Activated naive CD8-positive, alpha-beta T cell treated with anti-CD3 and anti-CD28 coated beads for 36 hours (primary cell): ENCODE measurements at places on chromosomes 3 and 15. TPM values are rescaled to one million over a fixed set of nuclear protein-coding genes. Genes with fewer than 3 reads are reported as not detected.

GRCh38 chr3:106182950-106183511 lies 314.2 kb upstream of the CBLB start:
- DNase-seq = no peak

The XYLB gene
- 6.9 TPM for total RNA-seq

DNA sequence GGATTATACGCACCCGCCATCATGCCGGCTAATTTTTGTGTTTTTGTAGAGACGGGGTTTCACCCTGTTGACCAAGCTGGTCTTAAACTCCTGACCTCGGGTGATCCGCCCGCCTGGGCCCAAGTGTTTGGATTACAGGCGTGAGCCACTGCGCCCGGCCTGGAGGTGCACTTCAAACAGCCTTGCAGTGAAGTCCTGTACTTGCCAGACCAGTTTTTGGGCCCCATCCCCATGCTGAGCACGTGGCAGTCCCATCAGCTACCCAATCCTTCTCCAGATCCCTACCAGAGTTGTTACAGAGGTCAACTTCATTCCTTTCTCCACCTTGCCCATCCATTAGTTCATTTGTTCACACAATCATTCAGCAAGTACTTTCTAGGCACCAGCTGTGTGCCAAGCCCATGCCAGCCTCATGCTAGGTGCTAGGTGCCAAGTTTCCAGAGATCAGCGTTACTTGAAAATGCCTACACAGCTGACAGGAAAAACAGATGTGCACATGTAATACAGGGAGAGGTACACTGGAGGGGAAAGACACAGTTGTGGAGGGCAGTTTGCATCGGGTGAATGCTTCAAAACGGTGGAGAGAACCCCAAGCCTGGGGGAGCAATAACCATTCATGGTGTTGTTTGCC lies 2.2 kb downstream of the DNAH1 start:
- DNase-seq = no peak

GRCh38 chr3:149658744-149659497 lies 1.1 kb upstream of the WWTR1 start:
- DNase-seq = no peak

GRCh38 chr3:29871087-29871486 lies 590.2 kb downstream of the RBMS3 start:
- DNase-seq = no peak

DNA sequence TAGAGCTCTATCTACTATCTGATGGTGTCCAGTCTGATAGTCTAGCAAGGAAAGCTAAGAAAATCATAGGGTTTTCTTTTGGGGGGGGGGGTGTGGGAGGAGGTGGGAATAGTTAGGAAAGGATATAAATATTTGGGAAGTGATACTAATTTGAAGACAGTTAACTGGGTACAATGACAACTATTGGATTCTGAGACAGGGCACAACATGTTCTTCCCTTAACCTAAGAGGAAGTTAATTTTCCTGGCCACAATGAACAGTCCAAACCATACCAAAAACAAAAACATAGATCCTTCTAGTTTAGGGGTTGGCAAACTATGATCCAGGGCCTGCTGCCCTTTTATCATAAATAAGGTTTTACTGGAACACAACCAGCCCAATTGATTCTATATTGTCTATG lies 10.0 kb upstream of the HCLS1 start:
- DNase-seq = no peak

DNA sequence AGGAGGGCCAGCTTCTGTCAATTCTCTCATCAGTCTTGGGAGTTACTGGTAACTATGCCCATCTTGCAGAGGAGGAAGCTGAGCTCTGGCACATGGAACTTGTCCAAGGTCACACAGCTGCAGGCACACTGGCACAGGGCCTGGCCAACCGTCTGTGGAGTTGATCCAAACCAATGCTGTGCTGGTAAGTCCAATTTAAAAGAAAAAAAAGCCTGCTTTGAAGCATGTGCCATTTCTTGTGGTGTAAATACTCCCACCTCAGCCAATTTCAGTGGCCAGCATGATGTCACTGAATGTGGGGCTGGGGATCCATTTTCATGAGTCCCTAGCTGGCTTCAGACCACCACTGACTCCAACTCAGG lies 83.4 kb downstream of the CHSY1 start:
- DNase-seq = no peak
